ENCODE measurements at places on chromosomes 5 and 9.

DNA sequence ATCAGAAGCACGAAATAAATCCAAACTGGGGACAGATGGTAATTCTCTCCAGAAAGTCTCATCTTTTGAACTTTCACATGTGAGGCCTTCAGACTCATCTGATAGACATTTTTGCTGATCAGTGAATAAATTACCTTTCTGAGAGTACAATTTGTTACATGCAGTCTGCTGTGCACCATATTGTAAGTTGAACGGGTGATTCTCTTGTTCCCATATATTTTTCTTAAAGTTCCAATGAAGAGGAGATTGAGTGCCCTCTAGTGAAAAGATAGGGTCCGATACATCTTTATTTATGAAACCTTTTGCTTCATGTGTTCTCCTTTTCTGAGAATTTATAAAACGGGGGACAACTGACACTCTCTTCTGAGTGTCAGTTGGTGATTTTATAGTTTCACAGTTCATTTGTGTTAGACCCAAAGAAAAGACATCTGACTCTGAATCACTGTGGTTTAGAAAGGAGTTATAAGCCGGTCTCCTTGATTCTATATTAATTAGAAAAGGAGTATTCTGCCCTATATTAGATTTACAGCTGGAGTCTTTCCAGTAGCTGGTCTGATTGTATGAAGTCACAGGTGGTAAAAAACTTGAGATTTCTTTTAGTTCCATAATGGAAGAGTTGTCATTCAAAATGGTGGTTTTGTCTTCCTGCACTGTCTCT is 30.4 kb downstream of the GNG10 start:
- no peak for DNase-seq

DNA sequence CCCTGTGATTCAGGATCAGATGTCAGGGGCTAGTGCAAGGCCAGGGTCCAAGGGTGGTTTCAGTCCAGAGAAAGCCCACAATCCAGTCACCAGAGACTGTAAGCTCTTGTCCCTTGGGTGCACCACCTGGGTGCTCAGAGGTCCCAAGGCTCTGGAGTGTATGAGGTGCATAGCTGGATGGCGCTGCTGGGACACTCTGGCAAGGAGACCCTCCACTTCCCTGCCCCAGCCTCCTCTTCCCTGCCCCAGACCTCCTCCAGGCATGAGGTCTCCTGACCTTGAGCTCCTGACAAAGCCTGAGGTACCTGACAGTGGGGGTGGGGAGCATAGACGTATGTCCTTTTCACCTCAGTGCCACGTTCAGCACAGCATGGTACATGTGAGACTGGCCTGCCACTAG is 7.0 kb downstream of the CSF2 start:
- DNase-seq = no peak

- DNase-seq = no peak
These were observed 4.3 kb downstream of the ARRDC3 start for GRCh38 chr5:91378752-91379211.

GRCh38 chr5:135641734-135642487 is 63.1 kb upstream of the CXCL14 start:
- DNase-seq = no peak

DNA sequence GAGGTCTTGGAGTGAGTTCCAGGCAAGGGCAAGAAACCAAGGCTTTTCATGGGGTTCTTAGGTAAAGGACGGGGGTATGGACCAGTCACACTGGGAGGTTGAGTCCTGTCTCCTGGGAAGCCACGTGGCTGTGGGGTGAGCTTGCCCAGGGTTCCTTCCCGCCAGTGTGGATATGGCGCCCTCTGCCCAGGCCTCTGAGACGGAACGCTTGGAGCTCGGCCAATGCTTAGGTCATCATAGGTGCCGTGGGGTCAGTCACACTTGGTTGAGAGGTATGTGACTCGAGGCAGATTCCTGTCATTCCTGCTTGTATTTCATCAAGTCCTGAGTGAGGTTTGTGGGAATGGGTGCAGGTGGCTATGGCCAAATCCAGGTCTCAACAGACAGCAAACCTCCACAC is 46.2 kb downstream of the TENT4A start:
- DNase-seq = no peak

DNA sequence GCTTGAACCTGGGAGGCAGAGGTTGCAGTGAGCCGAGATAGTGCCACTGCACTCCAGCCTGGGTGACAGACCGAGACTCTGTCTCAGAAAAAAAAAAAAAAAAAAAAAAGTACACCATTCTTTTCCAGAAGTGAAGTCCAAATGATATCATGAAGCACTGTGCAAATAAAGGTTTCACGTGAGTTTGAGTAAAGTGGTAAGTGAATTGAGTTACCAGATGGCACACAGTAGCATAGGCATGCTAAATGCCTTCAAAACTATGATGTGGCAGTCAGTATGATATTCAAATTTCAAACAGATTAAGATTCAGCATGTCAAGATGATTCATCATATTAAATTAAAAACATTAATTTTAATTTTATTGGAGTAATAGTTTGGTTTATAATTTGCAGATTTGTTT is 195.2 kb downstream of the TAF11L14 start:
- no peak for DNase-seq

DNA sequence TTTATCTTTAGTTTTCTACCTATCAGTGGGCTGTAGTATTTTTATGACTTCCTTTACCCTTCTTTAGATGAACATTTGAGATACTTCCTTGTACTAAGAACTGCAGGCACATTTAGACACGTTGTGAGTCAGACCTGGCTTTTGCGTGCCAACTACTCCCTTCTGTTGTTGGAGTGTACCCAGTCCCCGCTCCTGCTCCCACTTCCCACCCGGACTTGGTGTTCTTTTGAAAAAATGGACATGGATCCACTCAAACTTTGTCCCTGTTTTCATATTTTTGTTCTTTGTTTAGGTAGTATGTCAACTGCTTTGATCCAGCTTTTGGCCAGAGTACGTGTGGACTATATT is 60.7 kb downstream of the PARP8 start:
- no peak for DNase-seq

DNA sequence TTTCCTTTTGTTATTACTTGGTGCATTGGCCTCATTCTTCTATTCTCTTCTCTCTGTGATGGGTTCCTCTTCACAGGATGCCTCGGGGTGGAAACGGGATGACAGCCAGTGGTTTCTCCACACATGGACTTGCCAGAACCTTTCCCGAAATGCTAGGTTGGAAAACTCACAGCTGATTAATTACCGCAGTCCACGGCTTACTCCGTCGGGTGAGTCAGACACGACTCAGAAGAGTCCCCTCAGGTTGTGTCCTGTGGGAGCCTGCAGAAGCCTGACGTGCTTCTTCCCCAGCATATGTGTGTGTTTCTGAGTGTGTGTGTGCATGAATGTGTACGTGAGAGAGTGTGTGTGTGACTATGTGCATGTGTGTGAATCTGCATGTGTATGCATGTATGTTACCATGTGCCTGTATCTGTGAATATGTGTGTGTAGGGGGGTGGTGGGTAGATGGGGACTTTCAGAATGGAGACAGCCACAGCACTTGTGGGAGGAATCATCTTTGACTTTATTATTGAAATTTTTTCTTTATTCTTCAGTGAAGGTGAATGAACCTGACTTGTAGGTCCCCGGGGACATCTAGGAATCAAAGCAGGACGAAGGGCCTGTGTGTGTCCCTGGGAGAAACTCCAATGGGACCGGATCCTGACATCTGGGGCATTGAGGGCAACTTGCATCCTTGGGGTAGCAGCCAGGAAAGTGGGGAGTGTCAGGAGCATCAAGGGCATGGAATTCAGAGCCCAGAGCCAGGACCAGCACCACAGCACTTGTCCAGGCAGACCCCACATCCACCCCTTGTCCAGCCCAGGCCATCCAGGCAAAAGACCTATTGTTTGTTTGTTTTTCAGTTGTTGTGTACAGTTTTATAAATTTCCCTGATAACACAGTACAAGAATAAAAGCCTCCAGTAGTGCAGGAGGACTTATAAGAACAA is 21.9 kb upstream of the MED10 start:
- DNase-seq = no peak

DNA sequence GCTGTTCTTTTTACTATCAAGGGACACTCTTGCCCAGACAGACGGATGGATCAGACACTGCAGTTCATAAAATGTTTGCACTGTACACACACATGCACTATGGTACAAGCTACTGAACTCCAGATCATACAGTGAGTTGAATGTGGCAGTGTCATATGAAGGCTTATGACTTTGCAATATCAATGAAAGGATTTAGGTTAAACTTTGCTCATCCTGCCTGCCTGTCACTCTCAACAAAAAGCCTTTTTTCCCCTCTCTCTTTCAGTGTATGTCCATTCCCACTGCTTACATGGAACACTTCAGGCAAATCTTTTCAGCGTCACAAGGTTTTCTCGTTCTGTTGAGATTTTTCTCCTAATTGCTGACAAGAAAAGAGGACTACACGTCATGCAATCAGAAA is 97.4 kb downstream of the BNC2 start:
- DNase-seq = no peak

DNA sequence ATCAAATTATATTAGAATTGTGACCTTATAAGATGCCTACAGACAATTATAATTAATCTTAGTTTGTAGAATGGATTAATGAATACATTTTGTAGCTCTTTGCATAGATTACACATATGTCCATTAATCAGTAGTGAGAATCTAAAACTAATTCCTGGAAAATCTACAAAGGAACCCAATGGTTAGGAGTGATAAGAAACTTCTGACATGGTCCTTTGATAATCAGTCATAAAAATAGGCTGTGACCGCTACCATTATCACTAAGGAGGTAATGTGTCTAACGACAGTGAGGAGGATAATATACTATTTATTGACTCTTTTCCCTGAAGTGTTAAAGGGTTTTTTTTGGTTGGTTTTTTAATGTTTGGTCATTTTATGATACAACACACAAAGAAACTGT is 46.6 kb downstream of the BNC2 start:
- no peak for DNase-seq

Measured in C1 segment of cervical spinal cord (tissue), 14 donors.